ENCODE measurements at places on chromosomes 1 and 21.

GRCh38 chr1:172143384-172144055, 277.0 kb upstream of the C1orf105 start:
- peak; percentile 66 for DNase-seq

DNA sequence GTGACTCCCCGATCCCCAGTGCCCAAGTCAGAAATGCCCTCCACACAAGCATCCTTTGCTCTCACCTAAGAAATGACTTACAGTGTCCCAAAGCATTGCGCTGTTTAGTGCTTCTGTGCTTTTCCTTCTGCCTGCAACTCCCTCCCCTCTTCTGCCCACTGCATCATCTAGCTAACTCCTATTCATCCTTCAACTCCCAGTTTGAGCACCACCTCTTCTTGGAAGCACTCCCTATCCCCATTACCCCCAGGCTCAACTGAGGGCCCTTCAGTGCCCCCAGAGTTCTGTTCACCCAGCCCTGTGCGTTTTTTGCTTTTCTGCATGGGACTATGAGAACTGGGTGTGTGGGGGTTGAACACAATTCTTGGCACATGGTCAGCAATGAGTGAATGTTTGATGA, 10.0 kb downstream of the KCNQ4 start:
- no peak for DNase-seq

GRCh38 chr1:43270421-43271095, 775 bp downstream of the TMEM125 start:
- no peak for DNase-seq

GRCh38 chr1:31572323-31573104, 3.8 kb upstream of the TINAGL1 start:
- DNase-seq = peak; percentile 76

DNA sequence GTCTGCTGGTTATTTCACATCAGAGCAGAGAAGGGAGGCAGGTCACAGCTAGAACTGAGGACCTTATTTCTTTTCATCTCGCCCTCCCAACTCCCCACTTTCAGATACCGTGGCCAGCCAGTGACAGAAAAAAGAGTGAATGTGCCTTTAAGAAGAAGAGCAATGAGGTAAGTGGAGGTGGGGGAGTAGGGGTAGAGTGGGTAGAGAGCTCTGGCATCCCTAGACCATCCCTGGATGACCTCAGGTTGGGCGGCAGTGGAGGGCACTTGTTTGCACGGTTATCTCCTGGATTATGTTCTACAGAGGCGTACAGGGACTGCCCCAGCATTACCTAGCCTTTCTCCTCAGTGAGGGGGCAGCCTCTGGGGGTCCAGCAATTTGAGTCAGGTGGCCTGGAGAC, 4.6 kb downstream of the SEMA4A start:
- no peak for DNase-seq
